ENCODE measurements at places on chromosomes 6 and 20.

DNA sequence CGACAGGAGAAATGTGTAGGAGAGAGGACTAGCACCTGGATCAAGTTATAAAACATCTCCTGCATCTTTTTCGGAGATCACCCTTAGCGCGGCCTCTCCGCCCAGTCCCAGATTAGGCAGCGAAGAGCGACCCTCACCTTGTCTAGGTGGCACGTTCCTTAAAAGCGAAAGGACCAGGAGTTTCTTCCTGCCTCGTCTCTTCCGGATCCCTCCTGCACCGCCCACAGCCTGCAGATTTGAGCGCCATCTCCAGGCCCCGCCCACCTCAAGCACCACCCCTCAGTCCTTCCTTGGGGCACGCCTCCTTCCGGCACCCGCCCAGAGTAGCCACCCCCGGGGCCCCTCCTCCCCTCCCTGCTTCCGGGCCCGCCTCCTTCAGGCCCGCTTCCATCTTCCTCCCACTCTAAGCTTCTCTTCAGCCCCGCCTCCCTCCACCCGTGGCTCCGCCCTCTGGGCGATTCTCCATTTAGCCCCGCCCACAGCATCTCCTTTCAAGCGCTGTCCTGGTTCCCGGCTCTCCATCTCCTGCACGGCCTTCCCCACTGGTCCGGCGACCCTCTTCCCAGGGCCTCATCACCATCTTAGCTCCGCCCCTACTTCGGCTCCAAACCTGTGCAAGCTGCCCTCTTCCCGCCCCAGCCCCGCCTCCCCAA, 662 bp upstream of the RALY start:
- peak; percentile 100 for DNase-seq

DNA sequence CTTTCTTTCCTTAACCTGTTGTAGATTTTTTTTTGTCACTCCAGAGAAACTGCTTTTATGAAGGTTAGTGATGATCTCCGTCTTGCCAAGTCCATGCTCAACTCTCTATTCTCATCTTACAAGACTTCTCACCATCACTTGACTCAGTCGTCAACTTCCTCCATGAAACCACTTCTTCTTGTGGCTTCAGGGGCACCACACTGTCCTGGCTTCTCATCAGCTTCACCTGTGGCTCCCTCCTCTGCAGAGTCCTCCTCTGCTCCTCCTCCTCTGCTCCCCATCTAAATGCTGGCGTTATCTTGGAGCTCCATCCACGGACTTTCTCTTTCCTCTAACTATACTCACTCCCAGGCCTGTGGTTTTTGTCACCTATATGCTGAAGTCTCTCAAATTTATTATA, 187.5 kb downstream of the BACH2 start:
- DNase-seq, result no peak

DNA sequence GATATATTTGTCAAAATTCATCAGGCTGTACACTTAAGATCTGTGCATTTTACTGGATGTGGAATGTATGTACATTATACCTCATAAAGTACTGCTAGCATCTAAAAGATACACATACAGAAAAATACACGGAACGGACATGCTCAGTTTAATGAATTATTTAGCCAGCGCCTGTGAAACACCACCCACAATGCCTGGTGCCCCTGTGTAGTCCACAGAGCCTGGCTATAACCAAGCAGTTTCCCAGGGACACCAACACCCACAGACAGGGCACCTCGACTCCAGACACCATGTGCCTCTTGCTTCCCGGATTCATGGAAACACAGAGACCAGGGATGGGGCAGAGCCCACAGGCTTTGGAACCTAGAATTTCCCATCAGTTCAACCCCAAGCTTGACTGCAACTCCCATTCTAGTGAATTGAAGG, 17.4 kb upstream of the ARMC12 start:
- DNase-seq, result no peak

DNA sequence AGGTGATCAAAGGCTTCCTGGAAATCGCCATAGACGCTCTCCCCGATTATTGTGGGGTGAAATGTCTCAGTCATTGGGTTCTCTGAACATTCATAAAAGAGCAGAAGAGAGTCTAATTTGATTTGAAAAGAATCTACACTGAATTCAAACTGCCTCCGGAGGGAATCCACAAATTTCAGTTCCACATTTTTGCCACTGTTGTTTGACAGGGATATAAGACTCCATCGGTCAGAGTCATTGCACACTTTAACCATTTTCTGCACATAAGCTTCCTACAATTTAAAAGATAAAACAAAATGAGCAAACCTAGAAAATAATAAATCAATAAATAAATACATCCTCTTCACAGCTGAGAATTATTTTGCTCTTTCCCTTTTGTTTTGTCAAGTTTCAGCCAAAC, 2.3 kb downstream of the TENT5A start:
- DNase-seq, result no peak

GRCh38 chr6:42103753-42104094, 38.7 kb downstream of the C6orf132 start:
- DNase-seq, result no peak

GRCh38 chr6:168039849-168040248, 39.2 kb downstream of the FRMD1 start:
- DNase-seq, result no peak

DNA sequence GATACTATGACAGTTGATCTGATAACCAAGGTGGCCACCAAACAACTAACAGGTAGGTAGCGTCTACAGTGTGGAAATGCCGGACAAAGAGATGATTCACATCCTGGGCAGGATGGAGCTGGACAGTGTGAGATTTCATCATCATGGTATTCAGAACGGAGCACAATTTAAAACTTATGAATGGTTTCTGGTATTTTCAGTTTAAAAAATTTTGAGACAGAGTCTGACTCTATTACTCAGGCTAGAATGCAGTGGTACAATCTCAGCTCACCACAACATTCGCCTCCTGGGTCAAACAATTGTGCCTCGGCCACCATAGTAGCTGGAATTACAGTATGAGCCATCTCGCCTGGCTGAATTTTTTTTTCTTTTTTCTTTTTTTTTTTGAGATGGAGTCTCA, 43.8 kb downstream of the CEP57L1 start:
- no peak for DNase-seq

DNA sequence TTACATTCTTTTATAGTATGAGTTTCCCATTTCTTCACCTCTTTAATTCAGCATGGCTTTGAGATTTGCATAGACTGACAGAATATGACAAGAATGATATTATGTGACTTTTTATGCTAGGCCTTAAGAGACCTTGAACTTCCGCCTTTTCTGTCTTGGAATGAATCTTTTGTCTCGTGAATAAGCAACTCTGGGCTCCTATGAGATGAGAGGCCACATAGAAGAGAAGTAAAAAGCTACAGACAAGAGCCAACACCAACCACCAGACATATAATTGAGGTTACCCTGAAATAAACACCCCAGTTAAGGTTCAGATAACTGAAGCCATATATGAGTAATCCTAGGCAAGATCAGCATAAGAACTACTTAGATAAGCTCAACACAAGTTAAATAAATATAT, 600.8 kb downstream of the MEI4 start:
- no peak for DNase-seq
